Stimulated activated CD8-positive, alpha-beta memory T cell treated with anti-CD3 and anti-CD28 coated beads, Interleukin-2, amount 100 ng/mL, for 1 hour (primary cell): ENCODE measurements at places on chromosomes 13 and 19.

DNA sequence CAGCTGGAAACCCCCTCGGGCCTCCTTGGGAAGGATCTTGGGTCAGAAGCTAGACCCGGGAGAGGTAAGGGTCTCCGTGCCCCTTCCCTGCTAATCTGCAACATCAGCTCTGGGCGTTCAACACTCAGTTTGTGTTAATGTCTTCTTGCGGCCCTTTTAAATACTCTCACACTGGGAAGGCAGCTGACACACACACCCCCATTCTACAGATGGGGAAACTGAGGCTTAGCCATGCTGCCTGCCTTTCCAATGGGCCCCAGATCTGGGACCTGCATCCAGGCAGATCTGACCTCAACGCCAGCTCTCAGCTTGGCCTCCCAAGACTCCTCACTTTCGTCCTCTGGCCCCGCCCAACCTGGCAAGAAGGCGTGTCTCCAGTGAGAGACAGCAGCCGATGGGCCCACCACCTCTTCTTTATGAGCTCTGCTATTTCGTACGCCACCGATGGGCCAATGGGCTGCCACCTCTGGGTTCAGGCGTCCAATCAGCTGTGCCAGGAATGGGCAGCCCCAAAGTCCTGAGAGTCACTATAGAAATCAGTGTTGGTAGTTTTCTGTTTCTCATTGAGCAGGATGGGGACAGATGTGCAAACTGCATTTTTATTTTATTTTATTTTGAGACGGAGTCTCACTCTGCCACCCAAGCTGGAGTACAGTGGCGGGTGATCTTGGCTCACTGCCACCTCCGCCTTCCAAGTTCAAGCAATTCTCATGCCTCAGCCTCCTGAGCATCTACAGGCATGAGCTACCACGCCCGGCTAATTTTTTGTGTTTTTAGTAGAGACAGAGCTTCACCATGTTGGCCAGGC lies 43.8 kb downstream of the DNM2 start:
- DNase-seq: no peak

DNA sequence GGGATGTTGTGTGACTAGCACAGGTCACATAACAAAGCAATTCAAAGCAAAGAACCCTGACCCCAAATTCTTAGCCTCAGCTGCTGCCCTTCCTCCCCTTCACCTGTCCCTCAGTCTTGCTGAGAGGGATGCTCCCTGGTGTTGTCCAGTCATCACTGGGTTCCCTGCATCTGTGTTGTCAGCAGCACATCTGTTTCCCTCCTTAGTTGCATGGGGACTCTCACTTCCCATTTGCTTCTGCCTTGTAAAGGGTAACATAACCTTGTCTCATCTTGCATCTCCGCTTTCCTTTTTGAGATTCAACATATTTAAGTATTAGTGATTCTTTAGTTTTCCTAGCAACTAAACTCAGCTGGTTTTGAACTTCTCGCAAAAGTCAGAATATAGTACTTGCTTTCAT lies 54.0 kb downstream of the SPATA13 start:
- no peak for DNase-seq

GRCh38 chr13:57437587-57437986 lies 194.0 kb upstream of the PCDH17 start:
- no peak for DNase-seq

- peak; percentile 20 for DNase-seq
Observed at GRCh38 chr19:34712395-34713261, 21.4 kb upstream of the ZNF181 start.

- no peak for DNase-seq
Observed at GRCh38 chr13:33859691-33860303, 41.8 kb downstream of the RFC3 start.

DNA sequence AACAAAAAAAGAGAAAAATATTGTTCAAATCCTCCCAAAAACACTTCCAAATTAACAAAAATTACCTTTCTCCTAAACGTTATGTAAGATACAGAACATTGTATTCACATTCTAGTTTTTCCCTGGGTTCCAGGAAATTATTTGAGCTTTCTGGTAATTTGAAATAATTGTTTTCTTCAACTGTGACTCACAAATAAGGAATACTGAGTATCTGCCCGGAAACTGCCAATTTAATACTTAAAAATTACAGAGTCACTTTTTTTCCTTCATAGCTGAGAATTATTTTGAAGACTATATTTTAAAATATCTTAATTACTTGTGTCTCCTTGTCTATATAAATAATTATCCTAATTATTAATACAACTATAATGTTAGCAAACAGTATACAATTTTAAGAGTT lies 709.0 kb upstream of the ARGLU1 start:
- DNase-seq: no peak

DNA sequence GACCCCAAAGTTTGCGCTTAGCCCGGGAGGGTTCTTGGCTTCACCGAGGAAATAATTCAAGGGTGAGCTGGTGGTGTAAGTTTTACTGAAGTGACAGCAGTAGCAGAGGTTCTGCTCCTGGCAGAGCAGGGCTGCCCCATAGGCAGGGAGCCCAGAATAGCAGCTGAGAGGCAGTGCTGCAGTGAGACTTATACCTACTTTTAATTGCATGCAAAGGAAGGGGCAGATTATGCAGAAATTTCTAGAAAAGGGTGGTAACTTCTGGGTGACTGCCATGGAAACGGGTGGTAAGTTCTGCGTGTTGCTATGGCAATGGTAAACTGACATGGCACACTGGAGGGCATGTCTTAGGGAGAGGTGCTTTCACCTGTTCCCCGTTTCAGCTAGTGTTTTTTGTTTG lies 17.5 kb upstream of the CAMSAP3 start:
- DNase-seq: no peak

GRCh38 chr19:7744199-7744786 lies 3.0 kb downstream of the CD209 start:
- DNase-seq: no peak

DNA sequence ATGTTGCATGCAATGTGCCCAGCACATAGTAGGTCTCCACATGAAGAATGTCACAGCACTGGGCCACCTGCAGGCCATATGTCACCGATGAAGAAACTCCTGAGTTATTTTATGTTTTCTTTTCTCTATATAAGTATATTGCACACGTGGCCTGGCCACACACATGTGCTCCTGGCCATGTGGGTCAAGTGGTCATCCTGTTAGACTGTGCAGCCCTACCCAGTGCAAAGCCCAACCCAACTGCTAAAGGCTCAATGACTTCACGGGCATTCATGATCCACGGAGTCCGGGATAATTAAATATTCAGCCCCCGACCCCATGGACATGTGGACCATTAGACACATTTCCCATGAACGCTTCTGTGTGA lies 163.2 kb downstream of the TEX29 start:
- DNase-seq: no peak

GRCh38 chr13:77833331-77833863 lies 85.2 kb downstream of the EDNRB start:
- no peak for DNase-seq

DNA sequence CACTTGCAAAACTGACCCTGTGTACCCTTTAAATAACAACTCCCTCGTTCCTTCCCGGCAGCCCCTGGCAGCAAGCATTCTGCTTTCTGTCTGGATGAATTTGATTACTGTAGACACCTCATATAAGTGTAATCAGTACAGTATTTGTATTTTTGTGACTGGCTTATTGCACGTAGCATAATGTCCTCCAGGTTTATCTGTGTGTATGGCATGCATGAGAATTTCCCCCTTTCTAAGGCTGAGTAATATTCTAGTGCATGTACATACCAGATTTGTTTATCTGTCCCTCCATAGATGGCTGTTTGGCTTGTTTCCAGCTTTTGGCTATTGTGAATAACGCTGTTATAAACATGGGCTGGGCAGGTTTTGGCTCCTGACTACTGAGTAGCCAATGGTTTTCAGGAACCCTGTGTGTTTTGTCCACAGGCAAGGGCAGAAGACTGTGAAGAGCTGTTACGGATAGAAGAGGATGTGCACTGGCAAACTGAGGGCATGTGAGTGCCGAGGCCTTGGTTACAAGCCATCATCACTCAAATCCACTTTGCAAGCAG lies 98.0 kb downstream of the ESD start:
- no peak for DNase-seq

GRCh38 chr19:41641879-41642485 lies 15.1 kb upstream of the CEACAM4 start:
- peak; percentile 43 for DNase-seq

DNA sequence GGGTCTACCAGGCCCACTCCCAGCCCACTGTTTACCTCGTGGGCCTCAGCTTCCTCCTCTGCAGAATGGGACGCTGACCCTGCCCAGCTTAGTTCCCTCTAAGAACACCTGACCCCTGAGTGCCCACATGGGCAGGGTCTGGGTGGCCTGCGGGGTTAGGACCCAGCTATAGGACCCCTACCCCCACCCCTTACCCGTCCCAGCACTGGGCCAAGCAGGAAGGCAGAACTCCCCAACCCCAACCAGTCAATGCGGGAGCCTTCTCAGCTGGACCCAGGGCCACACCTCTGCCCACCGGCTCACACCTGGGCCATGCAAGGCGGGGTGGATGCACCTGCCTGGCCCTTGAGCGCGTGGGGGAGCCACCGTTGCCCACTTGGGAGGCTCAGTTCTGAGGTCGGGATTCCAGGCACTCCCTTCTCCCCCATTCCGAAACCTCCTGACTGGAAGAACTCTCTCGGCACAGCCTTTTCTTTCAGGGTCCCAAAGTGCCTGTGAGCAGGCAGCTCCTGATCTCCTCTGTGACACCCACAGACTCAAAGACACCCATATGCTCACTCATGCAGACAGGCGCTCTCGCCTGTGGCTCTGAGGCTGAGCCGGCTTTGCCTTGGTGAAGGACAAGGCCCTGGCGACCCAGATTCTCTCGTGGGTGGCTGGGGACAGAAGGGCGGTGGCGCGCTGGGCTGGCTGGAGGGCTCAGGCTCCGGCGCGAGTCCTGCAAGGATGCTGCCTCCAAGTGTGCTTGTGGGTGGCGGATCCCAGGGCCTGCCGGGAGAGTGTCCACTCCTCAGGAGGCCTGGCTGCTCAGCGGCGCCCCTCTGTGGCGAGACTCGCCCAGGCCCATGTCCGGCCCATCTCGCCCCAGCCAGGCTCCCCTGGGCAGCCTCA lies 27.9 kb upstream of the PARP4 start:
- no peak for DNase-seq

DNA sequence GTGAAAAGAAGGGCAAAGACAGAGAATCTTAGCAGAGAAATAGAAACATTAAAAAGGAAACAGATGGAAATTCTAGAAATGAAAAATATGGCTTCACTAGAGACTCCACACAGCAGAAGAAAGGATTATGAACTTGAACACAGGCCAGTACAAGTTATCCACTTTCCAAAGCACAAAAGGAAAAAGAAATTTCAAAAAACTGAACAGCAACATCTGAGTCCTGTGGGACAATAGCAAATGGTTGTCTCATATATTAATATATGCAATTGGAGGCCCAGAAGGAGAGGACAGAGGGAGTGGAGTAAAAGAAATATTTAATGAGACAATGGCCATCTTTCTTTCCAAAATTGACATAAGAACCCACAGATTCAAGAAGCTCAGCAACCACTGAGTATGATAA lies 141.7 kb upstream of the GJB6 start:
- DNase-seq: no peak

- DNase-seq: no peak
Observed at GRCh38 chr19:44580366-44580895, 32.9 kb upstream of the IGSF23 start.

- no peak for DNase-seq
Observed at GRCh38 chr19:10184636-10185035, 10.1 kb downstream of the DNMT1 start.

GRCh38 chr13:95025116-95025515 lies 276.1 kb downstream of the ABCC4 start:
- no peak for DNase-seq

GRCh38 chr19:48102870-48103751 lies 7.5 kb downstream of the PLA2G4C start:
- DNase-seq: peak; percentile 7

DNA sequence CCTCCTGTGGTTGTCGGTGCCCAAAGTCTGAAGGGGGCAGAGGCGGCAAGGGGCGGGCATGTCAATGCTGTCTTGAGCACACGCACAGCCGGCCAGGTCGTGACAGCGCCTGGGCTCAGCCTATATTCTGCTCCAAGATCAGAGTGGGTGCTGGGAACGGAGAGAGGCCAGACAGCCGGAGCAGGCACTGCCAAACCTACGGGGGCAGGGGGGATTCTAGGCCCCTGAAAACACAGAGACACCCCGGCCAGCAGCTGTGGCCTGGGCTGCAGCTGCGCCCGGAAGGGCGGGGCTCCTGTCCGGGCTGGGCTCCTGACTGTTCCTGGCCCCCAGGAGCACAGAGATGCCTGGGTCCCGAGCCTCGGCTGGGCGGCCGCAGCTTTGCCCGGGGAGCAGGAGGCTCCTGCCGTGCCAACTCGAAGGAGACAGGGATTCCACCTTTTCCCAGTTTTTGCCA lies 2662.9 kb upstream of the PCDH20 start:
- no peak for DNase-seq

GRCh38 chr19:17949956-17950309 lies 17.0 kb upstream of the KCNN1 start:
- DNase-seq: no peak

DNA sequence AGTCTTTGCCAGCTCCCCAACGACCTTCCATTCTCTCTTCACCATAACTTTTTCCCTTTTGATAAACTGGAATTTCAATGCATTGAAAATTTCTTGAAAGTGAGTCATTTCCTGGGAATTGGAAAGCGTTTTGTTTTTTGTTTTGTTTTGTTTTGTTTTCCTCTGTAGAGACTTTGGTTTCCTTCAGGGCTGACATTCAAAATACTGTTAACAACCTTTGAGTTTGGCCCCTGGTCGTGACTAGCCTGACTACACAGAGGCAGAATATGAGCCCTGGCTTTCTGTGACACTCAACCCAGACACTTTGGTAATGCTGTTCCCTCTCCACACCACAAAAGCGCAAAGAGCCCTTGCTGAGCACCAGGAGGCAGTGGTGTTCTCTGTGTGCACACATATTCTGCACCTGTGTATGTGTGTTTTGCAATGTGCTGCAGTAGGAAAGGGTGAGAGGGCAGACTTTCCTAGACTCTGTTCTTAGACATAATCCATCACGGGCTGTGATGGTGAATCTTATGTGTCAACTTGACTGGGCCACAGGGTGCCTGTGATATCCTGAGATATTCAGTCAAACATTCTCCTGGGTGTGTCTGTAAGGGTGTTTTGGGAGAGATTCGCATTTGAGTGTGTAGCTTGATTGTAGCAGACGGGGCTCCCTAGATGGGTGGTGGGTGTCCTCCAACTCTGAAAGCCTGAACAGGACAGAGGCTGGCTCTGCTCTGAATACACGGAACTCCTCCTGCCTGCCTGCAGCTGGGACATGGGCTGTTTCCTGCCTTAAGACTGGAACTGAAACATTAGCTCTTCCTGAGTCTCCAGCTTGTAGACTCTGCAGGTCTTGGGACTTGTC lies 29.5 kb upstream of the ANKRD10 start:
- DNase-seq: no peak

DNA sequence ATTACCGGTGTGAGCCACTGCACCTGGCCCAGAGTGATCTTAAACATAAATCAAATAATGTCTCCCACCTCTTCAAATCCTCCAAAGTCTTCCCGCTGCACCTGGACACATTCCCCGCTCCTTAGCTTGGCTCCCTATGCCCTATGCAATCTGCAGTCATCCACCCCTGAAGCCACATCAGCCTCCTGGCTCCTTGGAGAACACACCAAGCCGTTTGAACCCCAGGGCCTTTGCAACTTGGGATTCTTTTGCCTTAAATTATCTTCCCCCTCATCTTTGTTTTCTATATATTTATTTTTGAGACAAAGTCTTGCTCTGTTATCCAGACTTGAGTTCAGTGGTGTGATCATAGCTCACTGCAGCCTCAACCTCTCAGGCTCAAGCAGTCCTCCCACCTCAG lies 2.7 kb upstream of the DNAAF3 start:
- no peak for DNase-seq
